ACHN (cell line): ENCODE measurements at places on chromosomes 11 and 22.

- DNase-seq: no peak
Observed at GRCh38 chr11:108606495-108607160, 13.1 kb upstream of the EXPH5 start.

- peak; percentile 49 for DNase-seq
Observed at GRCh38 chr11:30143098-30143705, 87.6 kb upstream of the FSHB start.

DNA sequence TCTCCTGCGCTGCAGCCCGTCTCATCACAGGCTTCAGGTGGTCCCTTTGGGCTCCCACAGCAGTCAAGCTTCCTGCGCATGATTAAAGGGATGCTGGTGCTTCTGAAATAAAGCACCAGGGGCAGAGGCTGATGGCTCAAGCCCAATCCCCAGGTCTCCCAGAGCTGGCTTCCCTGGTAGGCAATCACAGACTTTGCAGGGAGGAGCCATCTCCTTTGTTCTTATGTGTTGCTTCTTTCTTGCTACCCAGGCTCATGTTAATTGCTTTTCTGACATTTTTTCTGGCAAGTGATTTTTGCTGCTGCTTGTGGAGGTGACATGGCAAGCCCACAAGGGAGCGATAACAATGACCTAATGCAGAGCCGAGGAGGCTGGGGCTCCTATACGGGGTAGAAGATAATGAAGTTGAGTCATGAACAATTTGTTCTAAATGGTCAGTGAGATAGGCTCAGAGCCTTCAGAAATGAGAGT lies 25.2 kb upstream of the PLET1 start:
- no peak for DNase-seq

DNA sequence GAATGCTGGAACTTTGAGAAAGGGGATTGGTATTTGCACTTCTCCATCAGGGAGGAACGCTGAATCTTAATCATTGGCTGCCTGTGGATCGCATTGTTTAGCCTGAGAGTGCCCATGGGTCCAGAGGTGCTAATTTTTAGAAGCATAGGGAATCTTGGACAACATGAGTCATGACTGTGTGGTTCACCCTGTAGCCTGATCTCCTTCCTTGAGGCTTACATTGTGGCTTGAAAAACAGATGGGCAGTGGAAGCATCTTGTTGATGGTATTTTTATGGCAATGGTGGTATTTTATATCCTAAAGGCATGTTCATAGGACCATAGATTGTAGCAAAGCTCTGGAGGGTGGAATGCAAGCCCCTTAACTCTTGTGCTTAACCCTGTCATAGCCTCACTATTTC lies 99.2 kb upstream of the DBX1 start:
- no peak for DNase-seq

GRCh38 chr11:118621071-118621783 lies 13.8 kb downstream of the PHLDB1 start:
- DNase-seq: peak; percentile 89

GRCh38 chr11:2704896-2705606 lies 5.3 kb upstream of the KCNQ1OT1 start:
- no peak for DNase-seq

- DNase-seq: no peak
Observed at GRCh38 chr11:86753459-86753858, 46.9 kb upstream of the PRSS23 start.

DNA sequence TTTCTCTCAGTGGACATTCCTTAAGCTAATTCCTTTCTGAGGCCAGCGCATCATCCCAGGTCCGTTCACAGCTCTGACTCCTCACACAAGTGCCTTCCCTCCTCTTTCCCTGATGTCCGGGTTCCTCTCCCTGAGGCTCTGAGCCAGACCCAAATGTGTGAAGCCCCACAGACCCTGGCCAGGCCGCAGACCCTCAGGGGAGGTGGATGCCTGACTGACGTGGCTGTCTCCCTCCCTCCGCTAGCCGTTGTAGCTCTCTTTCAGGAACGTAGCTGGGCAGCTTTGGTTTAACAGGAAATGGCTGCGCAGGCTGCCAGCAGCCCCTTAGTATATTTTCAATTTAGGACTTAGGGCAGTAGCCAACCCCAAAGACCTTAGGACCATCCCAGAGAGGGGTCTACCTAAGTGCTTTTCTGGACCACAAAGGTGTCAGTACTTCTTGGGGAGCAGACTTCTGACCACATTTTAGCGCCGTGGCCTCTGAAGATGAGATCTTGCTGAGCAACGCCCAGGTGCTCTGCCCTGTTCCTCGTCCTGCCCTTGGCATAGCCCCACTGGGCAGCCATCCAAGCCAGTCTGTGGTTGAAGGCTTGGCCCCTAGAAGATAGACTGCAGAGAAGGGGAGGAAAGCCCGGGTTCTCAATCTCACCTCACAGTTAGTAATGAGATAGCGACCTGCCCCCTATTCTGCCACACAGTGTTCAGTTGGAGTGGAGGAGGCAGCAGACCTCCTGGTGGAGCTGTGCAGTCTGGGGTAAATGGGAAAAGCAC lies 27.0 kb downstream of the MYBPC3 start:
- DNase-seq: no peak

- peak; percentile 6 for DNase-seq
Observed at GRCh38 chr11:36375353-36376008, 79.4 kb downstream of the PRR5L start.

DNA sequence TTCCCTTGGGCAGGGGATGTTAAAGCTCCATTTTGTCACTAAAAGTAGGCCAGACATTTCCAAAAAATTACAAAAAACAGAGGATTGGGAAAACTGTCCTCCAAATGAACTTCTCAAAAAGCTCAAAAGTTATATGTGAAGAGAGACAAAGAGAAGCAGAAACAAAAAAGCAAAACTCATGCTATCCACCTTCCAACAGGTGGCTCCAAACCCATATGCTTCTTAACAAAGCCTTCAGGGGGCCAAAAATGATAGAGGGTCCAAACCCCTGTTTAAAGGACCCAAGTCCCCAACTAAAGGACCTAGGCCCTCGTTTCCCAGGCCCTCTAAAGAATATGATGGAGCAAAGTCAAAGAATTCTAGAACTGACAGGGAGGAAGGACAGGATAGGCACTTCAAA lies 146.7 kb downstream of the AASDHPPT start:
- DNase-seq: no peak

- no peak for DNase-seq
Observed at GRCh38 chr22:31295360-31295759, 3.1 kb upstream of the PIK3IP1 start.

DNA sequence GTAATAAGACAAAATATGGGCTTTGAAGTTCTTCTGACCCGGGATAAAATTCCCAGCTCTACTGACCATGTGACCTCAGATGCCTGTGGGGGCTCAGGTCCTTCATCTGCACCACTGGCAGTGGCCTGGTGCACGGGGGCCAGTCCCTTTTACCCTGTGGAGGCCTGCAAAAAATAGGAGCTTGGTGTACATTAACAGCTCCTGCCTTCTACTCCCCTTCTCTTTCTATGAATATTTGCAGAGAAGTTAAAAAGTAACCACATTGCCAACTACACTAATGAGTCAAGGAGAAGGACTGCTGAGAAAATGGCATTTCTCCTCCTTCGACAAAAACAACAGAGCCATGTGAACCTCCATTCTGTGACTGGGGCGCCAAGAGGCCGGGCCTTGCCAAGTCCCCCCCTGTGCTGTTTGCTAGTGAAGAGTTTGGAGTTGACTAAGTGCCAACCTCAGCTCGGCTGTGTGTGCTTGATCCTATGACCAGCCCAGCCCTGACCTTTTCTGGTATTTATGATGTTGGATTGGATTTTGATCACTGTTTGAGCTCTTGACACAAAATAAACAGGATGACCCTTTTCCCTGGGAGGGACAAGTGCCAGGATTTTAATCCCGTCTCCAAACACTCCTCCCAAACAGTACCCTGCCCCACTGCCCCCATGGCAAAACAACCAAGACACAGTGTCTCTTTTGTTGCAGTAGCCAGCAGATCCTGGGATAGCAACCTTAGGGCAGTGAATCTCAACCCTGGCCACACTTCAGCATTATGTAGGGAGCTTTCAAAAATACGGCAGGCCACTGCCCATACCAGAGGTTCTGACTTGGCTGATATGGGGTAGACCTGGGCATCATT lies 380.1 kb downstream of the LARGE1 start:
- DNase-seq: peak; percentile 91

DNA sequence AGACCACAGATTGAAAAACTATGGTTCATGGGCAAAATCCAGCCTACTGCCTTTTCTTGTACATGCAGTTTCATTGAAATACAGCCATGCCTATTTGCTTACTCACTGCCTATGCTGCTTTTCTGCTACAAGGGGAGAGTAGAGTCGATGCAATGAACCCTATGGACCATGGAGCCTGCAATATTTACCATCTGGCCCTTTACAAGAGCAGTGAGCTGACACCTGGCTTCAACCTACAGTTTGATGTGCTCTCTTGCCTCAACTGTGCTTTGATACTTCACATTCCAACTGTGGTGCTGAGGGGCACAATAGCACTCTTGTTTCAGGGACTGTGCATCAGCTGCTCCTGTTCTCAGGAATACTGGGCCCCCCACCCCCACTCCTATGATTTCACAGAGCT lies 239.5 kb upstream of the SORL1-AS1 start:
- DNase-seq: no peak

DNA sequence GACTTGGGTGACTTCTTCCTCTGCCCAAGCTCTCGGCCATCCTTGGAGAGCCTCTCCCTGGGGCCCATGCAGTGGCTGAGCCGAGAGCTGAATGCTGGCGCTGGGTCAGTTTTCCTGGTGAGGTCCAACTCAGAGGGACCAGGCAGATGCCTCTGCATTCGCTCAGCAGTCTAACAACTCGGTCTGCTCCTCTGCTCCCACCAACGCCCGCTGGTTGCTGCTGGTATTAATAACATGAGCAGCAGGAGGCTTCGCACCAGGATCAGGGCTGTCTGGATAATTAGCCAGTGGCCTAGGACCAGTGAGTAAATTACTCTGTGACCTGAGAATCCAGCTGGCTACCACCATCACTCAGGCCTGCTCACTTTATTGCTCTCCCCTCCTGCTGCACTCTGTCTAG lies 77.7 kb upstream of the FAM181B start:
- no peak for DNase-seq
